ENCODE measurements at places on chromosomes 13 and 19.
A peak's percentile ranks its signal among the peaks of the same experiment; 100 is the strongest.

- no peak for DNase-seq
Observed at GRCh38 chr13:98158172-98158899, 15.4 kb downstream of the FARP1 start.

DNA sequence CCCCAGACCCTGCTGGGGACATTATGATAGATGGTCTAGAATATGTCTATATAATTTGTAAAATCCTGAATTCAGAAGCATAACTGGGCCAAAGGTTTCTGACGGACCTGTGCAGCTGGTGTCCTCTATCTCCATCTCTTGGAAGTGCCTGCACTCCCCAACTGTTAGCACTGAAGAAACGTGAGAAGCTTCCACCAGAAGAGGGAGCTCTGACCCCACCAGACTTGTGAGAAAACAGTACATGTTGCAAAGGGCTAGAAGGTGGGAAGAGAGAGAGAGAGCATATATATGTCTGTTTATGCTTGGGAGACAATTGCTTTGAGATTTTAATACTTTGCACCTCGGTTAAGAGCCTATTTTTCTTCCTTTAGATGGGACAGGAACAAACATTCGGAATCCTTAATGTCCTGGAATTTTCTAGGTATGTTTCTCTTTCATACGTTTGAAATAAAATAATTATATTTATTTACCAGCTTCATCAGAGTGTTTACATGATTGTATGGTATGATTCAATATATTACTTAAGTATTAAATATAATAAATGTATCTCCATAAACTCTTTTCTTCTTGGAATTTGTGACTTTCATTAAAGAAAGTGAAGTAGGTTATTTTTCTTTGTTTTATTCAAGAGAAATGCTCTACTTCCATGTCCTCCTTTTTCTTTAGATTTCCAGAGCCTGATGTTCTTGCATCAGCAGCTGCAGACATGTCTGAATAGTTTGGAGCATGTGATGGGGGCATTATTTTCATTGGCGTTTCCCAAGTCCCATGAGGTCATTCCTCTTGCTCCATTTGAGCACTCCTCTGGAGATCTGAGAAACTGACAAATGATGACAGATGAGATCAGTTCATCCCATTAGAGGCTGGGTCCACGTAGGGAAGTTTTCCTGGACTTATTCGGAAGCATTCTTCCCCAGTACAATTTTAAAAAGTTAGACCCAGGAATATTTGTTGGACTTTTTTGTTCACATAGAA, 202.9 kb downstream of the ATP8A2 start:
- DNase-seq = peak; percentile 98

DNA sequence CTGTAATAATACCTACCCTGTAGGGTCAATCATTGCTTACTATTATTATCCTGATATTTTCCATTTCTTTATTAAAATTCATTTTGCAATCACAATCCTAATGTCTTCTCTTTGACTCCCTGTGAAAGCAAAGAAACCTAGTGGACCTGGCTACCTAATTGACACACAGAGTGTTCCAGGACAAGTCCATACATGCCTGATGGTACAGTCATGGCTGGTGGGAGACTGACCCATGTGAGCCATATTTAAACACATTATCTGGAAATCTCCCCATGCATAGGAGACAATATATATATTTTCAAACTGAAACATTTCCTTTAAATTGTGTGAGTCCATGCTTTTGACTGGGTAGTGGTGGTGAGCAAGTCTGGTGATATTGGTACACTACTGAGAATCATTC, 230.6 kb upstream of the DACH1 start:
- DNase-seq = no peak

- DNase-seq = no peak
Observed at GRCh38 chr19:3250675-3251074, 26.2 kb downstream of the CELF5 start.

GRCh38 chr13:99382428-99383133, 75.4 kb upstream of the GPR183 start:
- no peak for DNase-seq

- DNase-seq = no peak
Observed at GRCh38 chr13:49308097-49308875, 60.6 kb downstream of the CDADC1 start.

DNA sequence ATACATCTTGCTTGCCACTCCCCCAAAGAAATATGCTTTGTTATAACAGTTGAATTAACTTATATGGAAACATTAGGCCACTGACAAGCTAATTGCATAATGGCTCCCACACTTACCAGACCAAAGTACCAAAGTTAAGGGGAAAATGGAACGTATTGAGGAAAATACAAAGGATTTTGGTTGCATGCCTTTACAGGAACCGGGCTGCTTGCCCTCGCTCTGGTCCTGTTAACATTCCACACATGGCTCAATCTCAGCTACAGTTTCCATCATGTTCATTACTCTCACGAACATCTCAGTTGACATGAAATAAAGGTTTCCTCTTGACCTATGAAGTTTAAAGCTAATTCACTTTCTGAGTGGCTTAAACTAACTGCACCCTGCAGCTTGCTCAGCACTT, 220.7 kb upstream of the RXFP2 start:
- no peak for DNase-seq

All from eye (tissue), 1 donor.